ENCODE measurements at places on chromosomes 4 and X.

- no peak for DNase-seq
Measured at GRCh38 chr4:142474398-142475087, 371.6 kb downstream of the INPP4B start.

DNA sequence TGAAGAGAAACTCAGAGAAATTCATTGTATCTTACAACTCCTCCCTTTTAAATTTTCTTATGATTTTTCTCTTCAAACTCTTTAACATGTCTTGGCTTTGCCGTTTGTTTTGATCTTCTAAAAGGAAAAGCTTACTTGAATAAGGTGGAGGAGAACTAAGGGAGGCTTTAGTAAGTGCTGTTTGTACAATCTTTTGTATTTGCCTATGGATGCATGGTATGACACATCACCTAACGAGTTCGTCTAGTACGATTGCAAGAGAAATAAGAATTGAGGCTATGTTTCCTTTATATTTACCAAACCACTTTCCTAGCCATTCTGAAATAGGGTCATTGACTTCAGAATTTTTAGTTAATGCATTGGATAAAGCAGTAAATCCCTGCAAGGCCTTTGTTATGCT lies 8.4 kb upstream of the BST1 start:
- DNase-seq = no peak

GRCh38 chrX:129777218-129778030 lies 2.3 kb upstream of the SASH3 start:
- peak; percentile 42 for DNase-seq

DNA sequence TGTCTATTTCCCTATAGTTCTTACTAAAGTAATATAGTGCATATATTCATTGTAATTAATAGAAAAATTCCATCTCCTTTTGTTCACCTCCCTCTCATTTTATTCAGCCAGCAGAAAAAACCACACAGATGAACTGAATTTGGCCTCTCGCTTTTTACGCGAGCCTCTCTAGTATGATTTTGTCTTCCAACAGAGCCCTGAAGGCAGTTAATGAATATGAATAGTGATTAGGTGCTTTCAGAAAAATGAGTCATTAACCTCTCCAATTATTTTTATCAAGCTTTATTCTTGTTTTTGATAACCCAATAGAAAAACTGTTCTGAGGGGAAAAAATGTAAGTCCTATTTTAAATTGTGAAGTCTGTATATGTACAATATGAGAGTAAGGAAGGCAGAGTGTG lies 74.1 kb downstream of the ZAR1 start:
- DNase-seq = no peak

DNA sequence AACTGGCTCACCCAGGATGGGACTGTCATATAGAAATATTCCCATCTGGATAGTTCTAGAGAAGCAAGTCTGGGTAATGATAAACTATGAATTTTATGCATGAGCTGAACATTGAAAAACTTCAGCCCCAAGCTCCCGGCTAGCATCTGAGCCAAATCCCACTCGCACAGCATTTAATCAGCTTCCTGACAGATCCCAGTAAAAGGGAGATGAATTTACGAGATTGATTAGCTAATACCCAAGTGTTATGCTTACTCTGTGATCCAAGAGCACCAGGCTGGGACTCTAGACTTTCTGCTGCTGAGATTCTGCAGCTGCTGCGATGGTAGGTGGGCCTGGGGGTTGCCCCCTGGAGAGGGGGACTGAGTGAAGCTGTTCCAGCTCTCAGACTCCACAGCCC lies 28.0 kb downstream of the FRMPD3 start:
- DNase-seq = no peak

- no peak for DNase-seq
Measured at GRCh38 chr4:25106363-25107151, 53.7 kb downstream of the SEPSECS start.

DNA sequence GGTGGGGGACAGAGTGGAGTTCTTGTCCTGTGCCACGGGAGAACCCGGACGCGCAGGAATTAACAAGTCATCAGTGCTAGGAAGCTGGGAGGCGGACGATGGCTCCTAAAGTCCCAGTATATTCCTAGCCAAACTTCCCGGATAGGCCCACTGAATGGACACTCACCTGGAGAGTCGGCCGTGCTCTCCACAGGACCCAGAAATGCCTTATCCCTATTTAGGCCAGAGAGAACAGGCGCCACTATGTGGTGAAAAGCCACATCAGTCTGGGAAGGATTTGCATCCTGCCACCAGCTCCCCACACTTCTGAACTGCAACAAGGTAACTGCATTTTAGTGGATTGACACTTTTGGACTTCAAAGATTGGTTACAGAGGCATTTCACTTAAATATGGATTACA lies 1.1 kb downstream of the CFAP299 start:
- DNase-seq = no peak

DNA sequence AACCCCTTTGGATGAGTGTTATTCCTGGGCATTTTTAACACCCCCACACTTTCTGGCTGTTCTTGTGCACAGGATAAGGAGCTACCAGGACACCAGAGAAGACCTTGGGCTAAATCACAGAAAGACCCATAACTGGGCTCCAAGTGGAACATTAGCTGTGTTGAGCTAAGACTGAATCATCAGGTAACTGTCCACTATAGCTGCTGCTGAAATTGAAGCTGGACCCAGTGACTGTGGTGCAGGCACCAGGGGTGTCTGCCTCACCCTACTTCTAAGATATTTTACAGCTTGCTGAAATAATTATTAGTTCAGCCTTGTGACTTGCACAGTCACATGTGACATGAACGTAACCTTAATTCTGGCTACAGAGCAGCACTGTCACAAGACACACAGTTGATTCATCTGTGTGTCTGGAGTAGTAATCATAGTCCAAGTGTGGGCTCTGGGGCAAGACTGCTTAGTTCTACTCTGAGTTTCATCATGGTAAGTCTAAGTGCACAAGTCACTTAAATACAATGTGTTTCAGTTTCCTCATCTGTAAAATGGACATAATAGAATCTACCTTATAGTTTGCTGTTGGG lies 127.4 kb downstream of the SLC39A8 start:
- no peak for DNase-seq

DNA sequence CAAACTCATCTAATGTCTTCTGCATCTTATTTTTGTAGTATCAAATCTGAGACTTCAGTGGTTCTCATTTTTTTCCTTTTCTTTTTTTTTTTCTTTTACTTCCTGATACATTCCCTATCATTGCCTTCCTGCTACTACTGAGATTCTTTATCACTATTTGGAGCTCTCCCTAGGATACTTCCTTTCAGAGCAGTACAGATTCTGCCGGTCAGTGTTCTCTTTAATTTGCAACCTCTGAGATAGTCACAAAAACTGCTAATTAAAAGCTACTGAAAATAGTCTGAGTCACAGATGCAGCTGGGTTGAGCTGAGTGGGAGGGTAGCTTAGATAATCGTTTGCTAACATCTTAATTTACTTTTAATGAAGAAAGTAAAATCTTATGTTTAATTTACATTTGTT lies 1279.7 kb downstream of the ARAP2 start:
- no peak for DNase-seq

DNA sequence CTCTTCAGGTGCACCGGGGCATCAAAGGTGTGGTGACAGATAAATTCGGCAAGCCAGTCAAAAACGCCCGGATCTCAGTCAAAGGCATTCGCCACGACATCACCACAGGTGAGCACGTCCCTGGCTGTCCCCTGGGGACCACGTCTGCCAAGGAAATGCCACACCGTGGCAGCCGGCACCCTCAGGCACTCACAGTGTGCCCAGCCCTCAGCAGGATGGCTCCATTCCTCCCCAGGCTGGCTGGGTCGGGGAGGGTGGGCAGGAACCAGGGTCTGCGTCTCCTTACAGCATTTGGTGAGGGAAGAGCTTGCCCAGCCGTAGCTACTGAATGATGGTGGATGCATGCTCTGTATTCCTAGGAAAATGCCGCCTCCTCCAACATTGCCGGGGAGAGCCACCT lies 25.9 kb downstream of the CPZ start:
- DNase-seq = no peak

GRCh38 chr4:111400741-111401140 lies 744.5 kb upstream of the FAM241A start:
- DNase-seq = no peak

DNA sequence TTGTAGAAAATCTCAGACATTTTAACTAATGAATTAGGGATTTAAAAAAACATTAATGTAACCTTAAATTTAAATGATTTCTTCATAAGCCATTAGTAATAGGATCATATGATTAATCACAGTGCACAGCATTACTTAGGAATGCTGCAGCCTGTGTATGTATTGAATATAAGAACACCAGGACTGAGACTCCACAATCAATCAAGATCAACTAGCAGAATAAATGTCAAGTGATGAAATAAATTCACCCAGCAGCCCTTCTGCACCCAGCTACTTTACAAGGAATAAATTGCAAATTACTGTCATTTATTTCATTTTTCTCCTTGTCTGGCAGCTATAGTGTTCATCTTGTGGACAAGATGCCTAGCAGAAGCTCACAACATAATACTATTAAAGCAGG lies 46.5 kb downstream of the NEIL3 start:
- no peak for DNase-seq

DNA sequence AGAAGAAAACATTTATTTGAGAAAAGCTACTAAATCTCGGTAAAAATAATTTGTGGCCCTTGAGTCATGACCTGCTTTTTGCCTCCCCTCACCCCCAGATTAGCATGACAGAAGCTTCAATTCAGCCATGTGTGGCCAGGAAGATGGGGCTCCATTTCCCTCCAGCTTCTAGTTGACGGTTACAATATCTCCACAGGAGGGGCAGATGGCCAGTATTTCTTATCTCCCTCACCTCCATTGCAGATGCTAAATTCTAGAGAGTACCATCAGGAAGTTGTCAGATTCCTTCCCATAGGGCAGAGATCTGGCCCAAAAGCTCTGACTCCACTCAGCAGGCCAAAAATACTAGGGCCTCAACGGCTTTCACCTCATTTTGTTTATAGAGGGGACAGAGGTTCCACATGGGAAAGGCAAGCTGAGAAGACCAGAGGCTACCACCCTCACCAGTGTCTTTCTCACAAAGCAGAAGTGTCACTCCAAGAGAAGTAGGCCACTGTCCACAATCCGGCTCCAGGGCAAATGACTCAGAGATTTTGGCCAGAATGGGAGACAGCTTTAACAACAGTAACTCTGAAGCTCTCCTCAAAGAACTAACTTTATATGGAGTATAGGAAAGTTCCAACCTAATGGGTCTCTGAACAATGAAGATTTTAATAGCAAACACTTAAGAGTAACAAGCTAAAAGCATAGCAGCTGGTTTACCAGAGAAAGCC lies 108.3 kb downstream of the TBC1D19 start:
- DNase-seq = no peak

- DNase-seq = no peak
Measured at GRCh38 chr4:76579596-76580375, 144.8 kb downstream of the SHROOM3 start.

DNA sequence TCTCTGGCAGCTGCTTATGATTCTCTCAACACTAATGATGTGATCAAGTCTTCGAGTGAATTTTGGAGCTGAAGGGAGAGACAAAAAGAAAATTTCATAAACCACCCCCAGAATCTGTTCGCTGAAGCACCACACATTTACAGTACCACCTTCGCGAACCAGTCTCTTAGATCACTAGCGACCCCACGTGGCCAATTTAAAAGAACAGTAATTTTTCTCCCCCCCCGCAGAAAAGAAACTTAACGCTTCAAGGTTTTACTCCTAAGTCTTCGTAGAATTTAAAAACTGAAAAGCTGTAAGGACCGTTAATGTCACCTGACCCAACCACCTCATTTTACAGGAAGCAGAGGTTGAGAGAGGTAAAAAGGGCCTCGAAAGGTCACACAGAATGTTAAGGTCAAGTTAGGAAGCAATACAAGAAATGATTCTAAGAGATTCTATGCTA lies 187.5 kb downstream of the QDPR start:
- DNase-seq = no peak

- DNase-seq = no peak
Measured at GRCh38 chrX:108025954-108026600, 18.8 kb upstream of the VSIG1 start.

- no peak for DNase-seq
Measured at GRCh38 chrX:54288277-54288676, 69.6 kb downstream of the WNK3 start.

DNA sequence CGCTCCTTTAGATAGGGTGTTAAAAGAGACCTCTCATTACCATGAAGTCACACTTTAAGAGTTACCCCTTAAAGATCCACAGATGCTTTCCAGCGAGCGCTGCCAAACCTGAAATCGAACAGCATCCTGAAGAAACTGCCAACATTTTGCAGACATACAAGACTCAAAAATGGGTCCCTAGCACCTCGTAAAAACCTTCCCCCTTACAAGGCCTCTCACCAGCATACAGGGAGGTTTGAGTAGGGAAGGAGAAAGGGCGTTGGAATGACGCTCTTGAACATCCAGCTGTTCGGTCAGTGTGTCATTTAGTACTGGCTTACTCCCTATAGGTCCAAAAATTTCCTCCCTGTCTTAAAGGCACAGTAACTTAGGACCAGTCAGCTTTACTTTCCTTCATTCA lies 45.3 kb upstream of the PGRMC1 start:
- DNase-seq = no peak

DNA sequence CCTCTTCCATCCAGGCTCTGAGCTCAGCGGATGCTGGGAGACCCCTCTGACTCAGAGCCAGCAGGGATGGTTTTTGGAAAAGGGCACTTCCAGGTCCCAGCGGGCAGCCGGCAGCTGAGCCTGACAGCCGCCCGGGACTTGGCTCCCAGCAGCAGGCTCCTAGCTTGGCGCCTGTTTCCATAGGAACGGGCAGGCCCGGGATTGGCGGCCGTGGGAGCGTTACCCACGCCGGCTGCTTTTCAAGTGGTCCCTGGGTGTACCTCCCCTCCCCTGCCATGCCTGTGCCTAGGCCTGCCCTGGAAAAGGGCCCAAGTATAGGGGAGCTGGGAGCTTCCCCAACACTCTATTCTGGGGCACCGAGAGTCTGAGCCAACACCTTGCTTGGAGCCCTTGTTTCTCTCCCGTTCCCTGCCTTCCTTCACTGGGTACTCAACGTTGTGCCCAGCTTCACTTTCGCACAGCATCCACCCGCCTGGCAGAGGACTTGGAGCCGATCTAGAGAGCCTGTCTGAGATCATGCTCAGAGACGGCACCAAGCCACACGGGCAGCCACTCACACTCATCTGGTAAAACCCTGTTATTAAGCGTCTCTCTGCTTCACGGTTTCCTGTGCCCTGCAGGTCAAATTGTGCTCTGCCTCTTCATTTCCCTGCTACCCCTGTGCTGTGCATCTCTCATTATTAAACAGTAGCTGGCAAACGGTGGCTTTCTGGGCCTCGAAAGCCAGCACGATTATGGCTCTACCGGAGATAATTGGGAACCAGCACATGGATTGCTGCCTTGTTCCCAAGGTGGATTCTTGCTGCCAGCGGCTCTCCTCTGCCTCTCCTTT lies 521.5 kb downstream of the BCOR start:
- DNase-seq = no peak

DNA sequence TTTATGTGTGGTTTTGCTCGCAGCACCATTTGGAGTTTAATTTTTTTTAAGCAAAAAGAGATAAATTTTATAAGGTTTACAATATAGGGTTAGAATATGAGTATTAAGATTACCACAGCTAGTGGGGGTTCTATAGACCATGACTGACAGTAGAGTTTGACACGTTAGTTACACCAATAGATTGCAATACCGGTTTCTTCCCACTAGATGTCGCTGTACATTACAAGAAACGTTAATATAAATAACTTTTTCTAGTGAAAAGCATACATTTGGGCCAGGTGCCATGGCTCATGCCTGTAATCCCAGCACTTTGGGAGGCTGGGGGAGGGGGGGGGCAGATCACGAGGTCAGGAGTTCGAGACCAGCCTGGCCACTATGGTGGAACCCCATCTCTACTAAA lies 433.6 kb downstream of the MAGEB5 start:
- DNase-seq = no peak

Data from activated T-helper 1 cell treated with anti-CD3 and anti-CD28 coated beads, Interleukin-2, amount 50 U/mL, for 16 hours (primary cell).